GOT3 (cell line): ENCODE measurements at places on chromosomes 5 and 9.

GRCh38 chr9:71036501-71036900 lies 84.9 kb downstream of the TRPM3 start:
- no peak for DNase-seq

DNA sequence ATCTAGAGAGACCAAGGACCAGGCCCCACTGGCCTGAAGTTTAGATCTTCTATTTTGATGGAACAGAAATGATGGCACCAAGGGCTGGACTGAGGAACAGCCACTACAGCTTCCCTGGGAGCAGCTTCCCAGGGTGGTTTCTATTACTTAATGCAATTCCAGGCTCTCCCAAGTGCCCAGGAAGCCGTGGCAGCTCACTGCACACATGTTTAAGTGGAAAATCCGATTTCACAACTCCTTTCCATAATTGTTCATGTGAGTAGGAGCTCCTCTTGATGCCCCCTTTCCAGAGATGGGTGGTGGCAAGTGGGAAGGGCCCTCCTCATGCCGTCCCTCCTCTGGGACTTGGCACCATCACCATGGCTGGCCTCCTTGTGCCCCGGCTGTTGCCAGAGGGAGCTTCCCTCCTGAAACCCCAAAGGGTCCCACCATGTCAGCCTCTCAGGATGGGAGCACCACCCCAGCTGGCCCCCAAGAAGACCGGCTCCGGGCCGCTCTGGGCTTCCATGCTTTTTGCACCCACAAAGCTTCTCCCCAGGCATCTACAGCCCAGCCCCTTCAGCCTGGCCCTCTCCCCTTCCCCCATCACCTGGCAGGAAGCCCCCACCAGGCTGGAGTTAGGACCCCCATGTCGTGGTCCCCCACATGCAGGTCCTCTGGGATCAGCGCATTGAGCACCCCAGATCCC lies 9.1 kb upstream of the UBAC1 start:
- no peak for DNase-seq

DNA sequence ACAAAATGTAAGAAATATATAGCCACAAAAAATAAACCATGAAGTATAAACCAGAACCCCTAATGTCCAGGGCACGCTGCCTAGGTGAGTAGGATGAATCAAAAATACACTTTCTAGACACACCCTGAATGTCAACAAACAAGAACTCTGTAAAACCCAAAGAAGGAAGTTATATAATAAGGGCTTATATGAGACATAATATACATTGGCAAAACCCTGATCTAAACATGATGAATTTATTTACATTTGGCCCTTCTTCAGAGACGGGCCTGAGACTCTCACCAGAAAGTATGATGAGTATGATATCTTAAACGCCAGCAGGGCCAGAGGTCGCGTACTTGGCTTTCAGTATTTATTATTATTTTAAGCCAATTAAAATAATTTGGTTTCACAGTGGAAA lies 125.1 kb upstream of the FST start:
- DNase-seq: no peak

- no peak for DNase-seq
Measured at GRCh38 chr9:109098960-109099308, 20.8 kb downstream of the TMEM245 start.

DNA sequence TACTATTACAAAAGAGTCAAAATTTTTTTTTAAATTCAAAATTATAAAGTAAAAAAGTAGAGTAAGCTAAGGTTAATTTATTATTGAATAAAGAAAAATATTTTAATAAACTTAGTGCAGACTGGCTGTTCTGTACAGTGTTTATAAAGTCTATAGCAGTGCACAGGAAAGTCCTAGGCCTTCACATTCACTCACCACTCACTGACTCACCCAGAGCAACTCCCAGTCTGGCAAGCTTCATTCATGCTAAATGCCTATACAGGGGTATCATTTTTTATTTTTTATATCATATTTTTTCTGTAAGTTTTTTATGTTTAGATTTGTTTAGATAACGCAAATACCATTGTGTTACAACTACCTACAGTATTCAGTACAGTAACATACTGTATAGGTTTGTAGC lies 700.7 kb upstream of the GRAMD2B start:
- DNase-seq: no peak

- DNase-seq: no peak
Measured at GRCh38 chr5:2278825-2279456, 396.2 kb upstream of the IRX4 start.

DNA sequence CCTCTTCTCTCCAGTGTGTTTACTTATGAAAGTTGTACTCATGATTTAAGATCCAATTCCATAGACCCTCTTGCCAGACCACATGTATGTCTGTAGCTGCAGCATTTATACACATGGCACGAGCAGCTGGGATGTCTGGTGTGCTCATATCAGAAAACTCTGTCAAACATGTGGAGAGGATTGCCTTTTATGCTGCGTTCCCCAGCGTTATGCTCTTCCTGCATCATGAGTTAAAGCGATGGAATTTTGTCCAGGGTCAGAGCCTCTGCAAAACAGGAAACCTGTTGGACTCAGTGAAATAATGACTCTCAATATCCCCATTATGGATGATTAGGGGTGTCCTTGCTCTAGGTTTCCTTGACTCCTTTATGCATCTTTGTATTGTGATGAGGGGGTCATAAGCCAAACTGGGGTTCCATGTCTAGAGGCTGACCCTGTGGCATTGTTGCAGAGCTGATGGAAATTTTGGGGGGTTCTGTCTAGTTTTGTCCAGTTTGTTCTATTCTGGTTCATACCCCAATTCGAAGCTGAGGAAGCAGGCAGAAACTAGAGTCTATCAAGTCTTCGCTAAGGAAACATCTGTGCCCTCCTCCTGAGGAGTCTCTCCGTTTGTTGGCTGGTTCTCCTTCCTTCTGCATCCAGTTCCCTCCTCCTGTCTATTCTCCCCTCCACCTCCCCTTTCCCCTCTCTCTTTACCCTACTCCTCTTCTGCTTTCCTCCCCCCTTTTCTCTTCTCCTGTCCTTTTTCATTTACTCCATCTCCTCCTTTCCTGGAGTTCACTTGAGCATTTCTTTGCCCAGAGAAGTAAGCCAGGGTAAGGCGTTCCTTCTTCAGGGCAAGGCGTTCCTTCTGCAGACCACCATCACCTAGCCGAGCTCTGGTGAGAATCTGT lies 252.8 kb downstream of the MAST4 start:
- DNase-seq: no peak
